Right cardiac atrium (tissue), 5 donors: ENCODE measurements at places on chromosomes 16 and 17.

DNA sequence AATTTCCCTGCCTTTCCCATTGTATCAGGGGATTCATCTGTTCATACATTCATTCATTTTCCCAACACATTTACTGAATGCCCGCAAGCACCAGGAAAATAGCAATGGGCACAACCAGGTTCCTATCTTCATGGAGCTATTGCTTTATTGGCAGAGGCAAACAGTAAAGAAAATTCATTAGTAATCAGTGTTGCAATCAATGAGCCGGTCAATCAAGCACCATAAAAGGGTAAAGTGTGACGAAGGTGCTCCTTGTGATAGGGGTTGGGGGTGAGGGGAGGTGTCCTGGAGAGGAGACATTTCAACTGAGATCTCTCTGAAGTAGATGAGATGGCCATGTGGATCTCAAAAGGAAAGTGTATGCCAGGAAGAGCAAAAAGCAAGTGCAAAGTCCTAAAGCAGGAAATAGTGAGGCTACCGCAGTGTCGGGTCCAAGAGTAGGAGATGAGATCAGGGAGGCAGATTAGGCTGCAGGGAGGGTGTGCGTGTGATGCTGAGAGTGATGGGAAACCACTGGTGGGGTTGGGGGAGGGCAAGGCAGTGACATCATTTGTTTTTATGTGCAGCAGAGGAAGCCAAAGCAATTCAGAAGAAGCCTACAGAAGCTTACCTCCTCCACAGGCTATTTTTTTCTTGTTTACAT, 28.4 kb downstream of the CDH13 start:
- DNase-seq, result no peak

DNA sequence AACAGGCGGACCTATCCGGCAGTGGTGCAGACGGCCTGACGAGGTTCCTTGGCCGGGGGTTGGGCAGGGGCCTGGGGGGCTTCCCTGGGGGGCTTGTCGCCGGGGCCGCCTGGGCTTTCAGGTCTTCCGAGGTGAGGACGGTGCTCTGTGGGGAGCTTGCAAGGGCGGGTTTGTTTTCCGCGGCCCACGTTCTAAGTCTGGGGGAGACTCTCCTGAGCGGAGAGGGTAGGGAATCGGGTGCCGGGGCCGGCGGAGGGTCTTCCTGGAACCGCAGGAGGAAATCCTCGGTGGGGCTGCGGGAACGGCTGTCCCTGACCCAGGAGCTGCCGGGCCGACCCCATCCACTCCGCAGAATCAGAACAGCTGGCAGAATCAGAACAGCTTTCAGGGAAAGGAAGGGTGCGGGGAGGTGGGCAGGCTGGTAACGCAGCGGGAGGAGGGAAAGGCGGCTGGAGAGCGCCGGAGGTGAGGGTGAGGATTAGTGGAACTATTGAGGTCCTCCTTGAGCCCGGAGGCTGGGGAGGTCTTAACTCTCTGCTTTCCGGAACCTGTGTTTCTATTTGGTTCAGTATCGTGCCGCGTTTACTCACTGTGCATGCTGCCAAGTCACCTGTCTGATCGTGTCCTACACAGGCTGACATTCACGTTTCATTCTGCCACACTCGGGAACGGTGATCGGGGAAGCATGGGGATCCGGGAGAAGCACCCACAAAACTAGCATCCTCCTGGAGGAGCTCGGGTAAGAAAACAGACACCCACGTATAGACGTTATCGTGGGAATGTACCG, 28.9 kb downstream of the CPSF4L start:
- DNase-seq, result no peak

- no peak for DNase-seq
Observed at GRCh38 chr16:2785101-2785991, 2.0 kb downstream of the PRSS33 start.

GRCh38 chr17:6346986-6347385, 87.9 kb downstream of the AIPL1 start:
- DNase-seq, result no peak

- DNase-seq, result no peak
Observed at GRCh38 chr16:89437991-89438390, 52.4 kb downstream of the ANKRD11 start.

GRCh38 chr16:2006317-2006716, 3.3 kb downstream of the ZNF598 start:
- peak; percentile 41 for DNase-seq
